ENCODE measurements at places on chromosomes 6 and 20.

GRCh38 chr6:133359256-133359655 lies 118.1 kb downstream of the EYA4 start:
- no peak for DNase-seq

- no peak for DNase-seq
These were observed 39.7 kb downstream of the PPARD start for GRCh38 chr6:35382015-35382414.

GRCh38 chr6:6333501-6333900 lies 13.0 kb upstream of the F13A1 start:
- DNase-seq, result no peak

DNA sequence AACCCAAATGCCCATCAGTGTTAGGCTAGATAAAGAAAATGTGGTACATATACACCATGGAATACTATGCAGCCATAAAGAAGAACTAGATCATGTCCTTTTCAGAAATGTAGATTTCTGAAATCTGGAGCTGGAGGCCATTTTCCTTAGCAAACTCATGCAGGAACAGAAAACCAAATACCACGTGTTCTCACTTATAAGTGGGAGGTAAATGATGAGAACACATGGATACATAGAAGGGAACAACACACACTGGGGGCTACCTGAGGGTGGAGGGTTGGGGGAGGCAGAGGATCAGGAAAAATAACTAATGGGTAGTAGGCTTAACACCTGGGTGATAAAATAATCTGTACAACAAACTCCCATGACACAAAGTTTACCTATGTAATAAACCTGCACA lies 188.9 kb upstream of the PRND start:
- DNase-seq, result no peak

All from WERI-Rb-1 (cell line).